ENCODE measurements at places on chromosomes 3 and 15.

DNA sequence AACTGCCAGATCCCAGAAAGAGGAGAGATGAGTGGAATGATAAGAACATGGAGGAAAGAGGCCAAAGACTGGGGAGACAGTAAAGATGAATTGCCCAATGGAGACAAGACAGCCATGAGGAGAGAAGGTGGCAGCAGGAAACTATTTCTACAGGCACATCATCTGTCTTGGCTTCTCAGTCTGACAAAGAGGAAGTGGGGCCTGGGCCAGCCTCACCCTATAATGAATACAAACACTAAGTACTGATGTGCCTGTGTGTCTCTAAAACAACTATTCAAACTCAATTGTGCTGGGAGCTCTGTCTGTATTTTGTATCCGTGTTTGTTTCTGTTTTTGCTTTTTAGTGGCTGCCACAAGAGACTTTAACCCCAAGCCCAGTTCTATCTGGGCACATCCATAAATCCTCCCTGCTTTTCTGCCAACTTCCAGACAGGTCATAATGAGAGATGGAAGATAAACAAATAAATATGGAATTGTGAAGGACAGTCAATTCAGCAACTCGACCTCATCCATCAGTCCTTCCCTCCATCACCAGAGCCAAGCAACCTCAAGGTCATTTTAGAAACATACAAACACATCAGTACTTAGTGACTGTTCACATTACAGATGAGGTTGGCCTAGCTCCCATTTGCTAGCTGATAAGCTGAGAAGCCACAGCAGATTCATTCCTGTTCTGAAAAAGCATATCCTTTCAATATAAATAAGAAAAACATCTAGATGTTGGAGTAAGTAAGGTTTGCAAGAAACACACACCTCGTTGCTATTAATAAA is 116.7 kb downstream of the CADPS start:
- DNase-seq, result no peak

DNA sequence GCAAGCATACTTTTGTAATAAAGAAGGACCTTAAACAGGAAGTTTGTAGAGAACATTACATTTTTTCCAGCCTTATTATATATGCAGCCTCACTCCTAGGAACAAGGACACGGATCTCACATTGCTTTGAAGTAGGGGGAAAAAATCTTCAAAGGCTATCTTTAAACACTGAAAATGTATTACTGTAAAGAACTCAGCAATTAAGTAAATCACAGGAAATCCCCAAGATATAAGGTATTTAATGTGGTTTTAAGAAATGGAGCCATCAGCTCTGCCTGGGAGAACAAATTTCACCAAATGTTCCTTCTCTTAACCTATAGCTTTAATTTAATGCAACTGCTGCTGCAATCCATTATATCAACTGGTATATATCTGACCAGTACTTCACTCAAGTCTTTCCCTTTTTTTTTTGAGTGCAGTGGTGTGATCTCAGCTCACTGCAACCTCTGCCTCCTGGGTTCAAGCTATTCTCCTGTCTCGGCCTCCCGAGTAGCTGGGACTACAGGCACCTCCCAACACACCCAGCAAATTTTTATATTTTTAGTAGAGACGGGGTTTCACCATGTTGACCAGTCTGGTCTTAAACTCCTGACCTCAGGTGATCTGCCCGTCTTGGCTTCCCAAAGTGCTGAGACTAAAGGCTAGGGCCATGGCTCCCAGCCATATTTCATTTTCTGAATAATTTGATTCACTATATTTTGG is 2.8 kb downstream of the BTLA start:
- no peak for DNase-seq

DNA sequence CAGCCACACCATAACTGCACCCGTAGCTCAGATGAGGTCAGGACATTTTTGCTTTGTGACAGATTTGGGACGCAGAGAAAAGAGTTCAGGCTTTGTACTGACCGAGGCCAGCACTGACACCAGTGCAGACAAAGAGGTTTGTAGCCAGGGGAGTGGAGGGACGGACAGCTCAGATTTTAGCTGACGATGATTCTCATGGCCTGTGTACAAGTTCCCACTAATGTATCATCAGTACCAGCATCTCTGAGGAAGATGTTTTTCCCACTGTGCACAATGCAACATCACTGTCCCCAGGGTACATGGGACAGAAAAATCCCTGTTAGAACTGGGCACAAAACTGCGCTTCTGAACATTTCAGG is 112.7 kb downstream of the SLCO3A1 start:
- DNase-seq, result no peak

GRCh38 chr3:119181765-119182164 is 8.4 kb downstream of the UPK1B start:
- DNase-seq, result no peak

- no peak for DNase-seq
These were observed 54.6 kb downstream of the ARHGEF3 start for GRCh38 chr3:56747150-56747549.

DNA sequence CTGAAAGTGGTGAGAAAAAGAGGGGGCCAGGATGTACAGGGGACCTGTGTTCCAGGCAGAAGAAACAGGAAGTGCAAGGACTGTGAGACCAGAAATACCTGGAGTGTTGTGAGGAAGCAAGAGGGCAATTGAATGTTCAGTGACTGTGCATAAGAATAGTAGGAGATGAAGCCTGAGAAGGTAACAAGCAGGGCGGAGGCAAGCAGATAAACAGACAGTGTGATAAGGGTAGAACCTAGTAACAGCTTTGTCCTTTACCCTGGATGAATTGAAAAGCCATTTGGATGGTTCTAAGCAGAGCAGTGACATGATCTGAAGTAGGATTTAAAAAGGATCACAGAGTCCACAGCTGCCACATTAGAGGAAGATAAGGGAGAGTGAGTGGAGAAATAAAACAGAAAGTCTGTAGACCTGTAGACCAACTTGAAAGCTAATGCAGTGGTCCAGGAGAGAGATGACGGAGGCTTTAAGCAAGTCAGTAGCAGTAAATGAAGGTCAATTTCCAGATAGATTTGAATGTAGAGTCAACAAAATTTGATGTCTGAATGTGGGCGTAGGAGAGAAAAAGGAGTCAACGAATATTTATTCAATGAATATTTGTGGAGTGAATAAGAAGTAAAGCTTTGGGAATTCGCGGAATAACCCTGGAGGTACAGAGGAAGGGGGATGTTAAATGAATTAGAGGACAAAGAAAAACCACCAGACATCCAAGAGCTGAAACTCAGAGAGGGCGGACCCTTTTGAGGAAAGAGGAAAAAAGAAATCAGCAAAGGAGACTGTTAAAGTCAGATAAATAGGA is 4.2 kb upstream of the PLOD2 start:
- no peak for DNase-seq

- no peak for DNase-seq
These were observed 26.0 kb upstream of the MAP4 start for GRCh38 chr3:48042071-48042760.

- DNase-seq, result peak; percentile 40
These were observed 73.1 kb downstream of the ATP2B2 start for GRCh38 chr3:10432156-10432845.

DNA sequence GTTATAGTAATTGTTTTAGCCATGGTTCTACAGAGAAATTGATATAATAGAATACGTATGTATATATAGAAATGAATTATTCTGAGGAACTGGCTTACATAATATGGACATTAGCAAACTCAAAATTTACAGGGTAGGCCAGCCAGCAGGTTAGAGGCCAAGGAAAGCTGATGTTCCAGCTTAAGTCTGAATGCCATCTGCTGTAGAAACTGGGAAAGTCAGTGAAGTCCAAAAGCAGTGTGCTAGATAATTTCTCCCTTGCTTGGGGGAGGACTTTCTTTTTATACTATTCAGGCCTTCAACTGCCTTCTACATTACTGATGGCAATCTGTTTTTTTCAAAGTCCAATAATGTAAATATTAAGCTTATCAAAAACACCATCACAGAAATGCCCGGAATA is 1174.7 kb downstream of the ZPLD1 start:
- DNase-seq, result no peak

- DNase-seq, result peak; percentile 85
These were observed 192.9 kb upstream of the CADPS start for GRCh38 chr3:63067999-63068645.

GRCh38 chr3:126472277-126473006 is 3.2 kb downstream of the ZXDC start:
- DNase-seq, result peak; percentile 88

DNA sequence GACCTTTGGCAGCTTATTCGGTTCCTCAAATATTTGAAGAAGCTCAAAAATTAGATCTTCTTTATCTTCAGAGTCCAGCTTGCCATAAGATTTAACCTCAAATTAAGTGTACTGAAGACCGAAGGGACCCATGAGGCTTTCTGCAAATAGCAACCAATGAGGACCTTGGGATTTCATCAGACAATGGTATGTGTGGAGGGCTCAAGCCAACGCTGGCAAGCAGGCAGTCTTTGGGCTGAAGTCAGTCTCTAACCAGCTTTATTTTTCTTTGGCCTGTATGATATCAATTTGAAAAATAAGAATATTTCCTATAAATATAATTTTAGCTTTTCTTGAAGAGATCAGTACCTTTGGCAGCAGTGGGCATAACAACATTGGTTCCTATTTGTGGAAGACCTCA is 692.7 kb downstream of the MCTP2 start:
- DNase-seq, result no peak

DNA sequence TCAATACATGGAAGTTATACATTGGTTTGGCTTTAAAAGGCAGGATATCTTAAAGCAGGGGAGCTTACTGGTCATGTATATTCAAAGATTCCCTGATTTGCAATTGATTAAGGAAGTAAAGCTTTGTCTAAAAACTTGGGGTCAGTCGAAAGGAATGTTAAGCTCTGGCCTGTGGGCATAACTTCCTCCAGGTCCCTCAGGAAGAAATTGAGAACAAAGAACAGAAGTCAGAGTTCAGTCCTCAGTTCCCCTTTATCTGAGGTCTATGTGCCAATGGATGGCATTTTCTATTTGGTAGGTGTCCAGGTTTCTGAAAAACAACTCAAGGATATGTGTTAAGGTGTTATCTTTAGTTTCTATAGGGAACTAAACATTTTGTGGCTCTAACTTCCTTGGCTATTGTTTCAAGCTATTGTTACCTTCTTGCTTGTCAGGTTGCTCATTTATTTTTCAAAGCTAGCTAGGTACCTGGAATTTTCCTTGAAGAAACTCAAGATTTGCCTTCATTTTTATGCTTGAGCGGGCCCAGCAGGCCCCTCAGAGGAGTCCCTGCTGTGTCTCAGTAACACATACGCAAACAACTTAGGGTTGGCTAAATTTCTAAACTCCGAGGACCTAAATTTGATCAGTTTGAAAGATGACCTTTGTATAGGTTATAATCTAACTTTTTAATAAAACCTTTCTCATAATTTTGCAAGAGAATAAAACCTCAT is 135.0 kb upstream of the UBE2E2 start:
- no peak for DNase-seq

DNA sequence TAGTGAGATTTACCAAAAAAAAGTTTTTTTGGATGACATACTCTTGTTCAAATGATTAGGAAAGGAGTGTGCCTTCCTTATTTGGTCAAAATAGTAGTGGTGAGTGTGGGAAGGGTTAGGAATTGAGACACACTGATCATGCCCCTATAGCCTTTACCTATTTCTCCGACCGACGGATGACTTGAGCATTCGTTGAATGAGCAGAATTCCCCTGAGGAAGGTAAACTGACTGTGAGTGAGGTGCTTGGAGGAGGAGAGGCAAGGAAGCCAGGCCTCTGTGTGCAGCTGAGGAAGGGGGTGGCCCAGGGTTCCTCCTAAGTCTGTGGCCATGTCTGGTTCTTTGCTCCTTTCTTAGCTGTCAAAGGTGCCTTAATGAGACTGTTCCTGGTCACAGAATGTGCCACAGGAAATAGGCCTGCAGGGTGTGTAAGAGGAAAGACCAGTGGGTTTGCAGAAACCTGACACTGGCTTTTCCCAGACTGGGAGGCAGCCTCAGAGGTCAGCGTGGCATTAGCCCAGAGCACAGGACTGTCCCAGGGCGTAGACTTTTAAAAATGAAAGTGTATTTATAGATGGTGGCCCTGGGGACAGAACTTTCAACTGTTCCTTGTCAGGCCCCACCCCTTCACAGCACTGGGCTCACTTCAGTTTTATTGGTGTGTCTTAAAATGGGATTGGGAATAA is 307.7 kb upstream of the C2CD4B start:
- DNase-seq, result peak; percentile 51

DNA sequence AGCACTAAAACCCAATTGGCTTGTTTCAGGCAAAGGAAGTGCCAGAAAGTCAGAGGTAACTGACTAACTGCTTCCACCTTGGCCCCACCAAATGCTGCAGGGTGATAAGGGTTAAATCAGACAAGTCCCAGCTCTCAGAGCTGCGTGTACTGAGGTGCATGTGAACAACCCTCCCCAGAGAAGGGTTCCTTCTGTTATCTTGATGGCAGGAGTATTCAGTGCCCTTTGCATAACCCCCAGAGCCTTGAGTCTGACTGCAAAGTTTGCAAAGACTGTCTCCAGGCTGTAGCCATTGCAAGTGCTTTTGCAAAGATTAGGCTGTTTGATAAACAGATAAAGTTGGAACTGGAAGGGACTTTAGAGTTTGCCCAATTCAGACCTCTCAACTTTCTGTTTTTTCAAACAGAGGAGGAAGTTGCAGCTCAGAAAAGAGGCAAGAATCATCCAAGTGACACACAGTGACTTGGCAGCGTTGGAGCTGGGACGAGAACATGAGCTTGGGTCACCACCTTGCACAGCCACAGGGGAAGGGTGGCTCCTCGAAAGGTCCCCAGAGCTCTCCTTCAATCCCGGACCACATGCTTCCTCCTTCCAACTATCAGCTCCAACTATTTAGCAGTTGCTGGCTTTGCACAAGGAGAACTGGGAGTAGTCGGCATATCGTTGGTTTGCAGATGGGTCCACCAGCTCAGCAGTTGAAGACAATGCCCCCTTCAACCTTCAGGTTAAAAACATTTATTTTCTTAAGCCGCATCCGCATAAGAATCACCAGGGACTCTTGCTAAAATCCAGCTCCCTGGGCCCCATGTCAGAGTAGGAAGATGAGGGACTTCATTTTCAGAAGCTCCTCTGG is 224.8 kb upstream of the HES1 start:
- DNase-seq, result no peak

GRCh38 chr3:158269942-158270341 is 160.1 kb downstream of the RSRC1 start:
- no peak for DNase-seq

DNA sequence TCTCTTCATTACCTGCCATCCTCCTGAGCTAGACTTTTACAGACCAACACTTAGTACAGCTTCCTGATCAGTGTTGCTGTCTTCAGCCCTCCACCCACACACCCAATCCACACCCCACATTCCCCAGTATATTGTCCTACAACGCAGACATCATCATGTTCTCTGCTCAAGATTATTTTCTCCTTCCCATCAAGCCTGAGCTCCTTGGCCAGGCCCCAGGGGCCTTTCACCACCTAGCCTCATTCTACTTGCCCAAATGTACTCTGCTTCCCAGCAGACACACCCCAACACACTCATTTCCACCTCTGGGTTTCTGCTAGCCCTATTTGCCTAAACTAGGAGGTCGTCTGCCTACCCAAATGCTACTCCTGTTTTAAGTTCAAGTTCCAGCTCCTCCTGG is 37.0 kb downstream of the DAPK2 start:
- DNase-seq, result no peak

GRCh38 chr15:71384501-71384900 is 269.2 kb downstream of the THSD4 start:
- DNase-seq, result no peak
